Melanocyte of skin (primary cell): ENCODE measurements at places on chromosomes 2 and 18. TPM values are rescaled to one million over a fixed set of nuclear protein-coding genes. Genes with fewer than 3 reads are reported as not detected.

Gene SLC20A1
- total RNA-seq = 24.1 and 57.8 TPM in 2 replicates

Gene GRB14
- total RNA-seq = under 0.01 and 1.1 TPM in 2 replicates

Gene SH3YL1
- 25.1 and 49.1 TPM in 2 replicates for total RNA-seq

Gene GNLY
- not detected in 2 replicates for total RNA-seq

Gene RNU2-63P
- not detected in 2 replicates for total RNA-seq

Gene HOXD9
- total RNA-seq = not detected in 2 replicates

Gene SLC5A7
- total RNA-seq = not detected in 2 replicates

Gene EEF1B2
- total RNA-seq = 205 and 354 TPM in 2 replicates

Gene TMEM178A
- not detected in 2 replicates for total RNA-seq

Gene PLGLB2
- 0.67 and 1.9 TPM in 2 replicates for total RNA-seq

Gene SP140
- total RNA-seq = under 0.01 TPM in 1 of 2 replicates, not detected in the other

Gene RUFY4
- total RNA-seq = not detected in 2 replicates

Gene C2orf80
- total RNA-seq = not detected in 2 replicates

Gene STPG4
- total RNA-seq = 0.31 and 0.33 TPM in 2 replicates

Gene POTEF
- not detected in 2 replicates for total RNA-seq

Gene KIF1A
- total RNA-seq = 0.15 and 0.33 TPM in 2 replicates

Gene RAB6C
- under 0.01 TPM in 1 of 2 replicates, not detected in the other for total RNA-seq

Gene MPP4
- 0.36 and 0.69 TPM in 2 replicates for total RNA-seq

Gene MAP2
- 2.1 and 12.0 TPM in 2 replicates for total RNA-seq

Gene SCN9A
- total RNA-seq = 0.69 and 2.5 TPM in 2 replicates

Gene ERICH2
- total RNA-seq = not detected in 2 replicates

Gene POTEJ
- total RNA-seq = not detected in 2 replicates

Gene MOCOS
- total RNA-seq = 46.9 and 69.2 TPM in 2 replicates

Gene TEKT4
- total RNA-seq = not detected in 2 replicates

Gene CTAGE1
- total RNA-seq = not detected in 2 replicates

Gene TRIM54
- not detected in 2 replicates for total RNA-seq

Gene ACTR2
- 55.7 and 74.5 TPM in 2 replicates for total RNA-seq

Gene REG3A
- not detected in 2 replicates for total RNA-seq

Gene MGAT4A
- total RNA-seq = 1.0 and 2.5 TPM in 2 replicates

Gene STAT4
- total RNA-seq = 0.46 and 0.67 TPM in 2 replicates

Gene CRYBA2
- 0.31 TPM in 1 of 2 replicates, not detected in the other for total RNA-seq

Gene DARS1
- total RNA-seq = 56.8 and 74.5 TPM in 2 replicates

Gene CD8B2
- not detected in 2 replicates for total RNA-seq

Gene PAIP2B
- 0.34 and 0.73 TPM in 2 replicates for total RNA-seq

Gene UGT1A4
- not detected in 2 replicates for total RNA-seq

Gene MC4R
- total RNA-seq = 0.36 and 0.69 TPM in 2 replicates

Gene ALPI
- not detected in 2 replicates for total RNA-seq

Gene HS6ST1
- 13.1 and 15.6 TPM in 2 replicates for total RNA-seq

Gene ACMSD
- total RNA-seq = not detected in 2 replicates

Gene RBM44
- 0.34 and 0.36 TPM in 2 replicates for total RNA-seq

Gene SRD5A2
- under 0.01 TPM in 1 of 2 replicates, not detected in the other for total RNA-seq
